ENCODE measurements at places on chromosomes 3 and 15. TPM values are rescaled to one million over a fixed set of nuclear protein-coding genes. Genes with fewer than 3 reads are reported as not detected.

- DNase-seq = no peak
These were observed 61.9 kb downstream of the ZNF609 start for GRCh38 chr15:64522226-64522823.

DNA sequence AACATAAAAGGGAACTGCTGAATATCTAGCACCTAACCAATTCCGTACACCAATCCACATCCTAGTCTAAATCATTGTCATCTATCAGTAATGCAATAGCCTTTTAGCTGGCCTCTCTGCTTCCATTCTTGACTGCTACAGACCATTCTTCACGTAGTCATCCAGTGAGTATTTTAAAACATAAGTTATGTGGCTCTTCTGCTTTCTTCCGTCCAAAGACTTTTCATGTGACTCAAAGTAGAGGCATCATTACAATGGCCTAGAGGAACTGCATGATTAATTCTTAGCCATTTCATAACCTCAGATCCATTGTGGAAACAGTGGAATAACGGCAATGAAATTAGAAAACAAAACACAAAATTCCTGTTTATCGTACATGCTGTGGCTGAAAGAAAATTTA is 88.9 kb upstream of the CBLB start:
- DNase-seq = peak; percentile 89

GRCh38 chr3:14719006-14719405 is 44.1 kb downstream of the C3orf20 start:
- no peak for DNase-seq

DNA sequence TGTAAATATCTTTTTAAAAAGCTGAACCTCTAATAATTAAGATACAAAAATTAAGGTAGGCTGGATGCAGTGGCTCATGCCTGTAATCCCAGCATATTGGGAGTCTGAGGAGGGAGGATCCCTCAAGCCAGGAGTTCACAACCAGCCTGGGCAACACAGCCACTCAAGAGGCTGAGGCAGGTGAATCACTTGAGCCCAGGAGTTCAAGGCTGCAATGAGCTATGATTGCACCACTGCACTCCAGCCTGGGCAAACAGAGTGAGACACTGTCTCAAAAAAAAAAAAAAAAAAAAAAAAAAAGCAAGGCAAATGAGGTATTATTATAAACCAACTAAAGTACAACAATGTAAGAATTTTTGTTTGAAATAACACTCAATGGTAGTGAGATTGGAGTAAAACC is 47.6 kb downstream of the EFHB start:
- DNase-seq = no peak

DNA sequence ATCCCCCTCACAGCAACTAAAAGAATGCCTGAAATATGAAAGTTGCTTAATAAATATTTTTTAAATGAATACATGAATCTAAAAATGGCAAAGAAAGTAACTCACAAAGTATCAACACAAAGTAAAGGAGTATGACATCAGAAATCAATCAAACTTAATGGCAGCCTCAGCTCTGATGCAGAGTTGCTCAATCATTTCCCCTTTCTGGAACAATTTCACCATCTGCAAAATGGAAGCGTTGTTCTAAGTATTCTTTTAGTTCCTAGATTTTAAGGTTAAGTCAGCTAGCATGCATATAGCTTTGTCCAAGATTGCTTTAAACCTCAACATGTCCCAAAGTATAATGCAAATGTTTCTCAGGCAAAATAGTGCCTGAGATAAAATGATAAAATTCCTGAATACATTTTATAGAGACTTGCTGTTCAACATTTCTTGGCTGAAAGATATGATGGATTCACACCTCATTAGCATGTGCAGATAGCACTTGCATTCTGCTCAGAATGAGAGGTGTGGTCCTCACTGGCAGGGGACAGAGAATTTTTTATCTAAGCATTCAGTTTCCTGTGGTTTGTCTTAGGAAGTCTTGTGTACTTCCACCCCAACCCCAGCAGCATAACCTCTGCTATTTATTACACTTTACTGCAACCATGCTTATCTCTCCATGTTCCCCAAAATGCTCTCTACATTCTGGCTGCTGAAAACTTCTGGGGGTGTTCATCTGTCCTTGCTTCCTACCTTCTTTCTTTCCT is 429.3 kb downstream of the GRM7 start:
- no peak for DNase-seq

GRCh38 chr3:172546628-172547214 is 23.5 kb upstream of the TNFSF10 start:
- peak; percentile 31 for DNase-seq

DNA sequence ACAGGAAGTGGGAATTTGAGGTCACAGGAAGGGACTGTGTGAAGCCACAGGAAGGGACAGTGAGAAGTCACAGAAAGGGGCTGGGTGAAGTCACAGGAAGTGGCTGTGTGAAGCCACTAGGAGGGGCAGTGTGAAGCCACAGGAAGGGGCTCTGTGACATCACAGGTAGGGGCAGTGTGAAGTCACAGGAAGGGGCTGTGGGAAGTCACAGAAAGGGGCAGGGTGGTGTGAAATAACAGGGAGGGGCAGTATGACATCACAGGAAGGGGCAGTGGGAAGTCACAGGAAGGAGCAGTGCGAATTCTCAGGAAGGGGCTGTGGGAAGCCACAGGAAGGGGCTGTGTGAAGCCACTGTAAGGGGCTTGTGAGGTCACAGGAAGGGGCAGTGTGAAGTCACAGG is 35.8 kb downstream of the GASK1A start:
- no peak for DNase-seq

- no peak for DNase-seq
These were observed 9.0 kb downstream of the RRP9 start for GRCh38 chr3:51932471-51933370.

- DNase-seq = peak; percentile 26
These were observed 269.5 kb downstream of the SUCLG2 start for GRCh38 chr3:67384760-67385397.

- DNase-seq = no peak
These were observed 83.3 kb downstream of the FILIP1L start for GRCh38 chr3:100030914-100031425.

GRCh38 chr3:160170409-160171370 is 54.5 kb upstream of the C3orf80 start:
- no peak for DNase-seq

- no peak for DNase-seq
These were observed 210.8 kb downstream of the STT3B start for GRCh38 chr3:31743331-31744089.

DNA sequence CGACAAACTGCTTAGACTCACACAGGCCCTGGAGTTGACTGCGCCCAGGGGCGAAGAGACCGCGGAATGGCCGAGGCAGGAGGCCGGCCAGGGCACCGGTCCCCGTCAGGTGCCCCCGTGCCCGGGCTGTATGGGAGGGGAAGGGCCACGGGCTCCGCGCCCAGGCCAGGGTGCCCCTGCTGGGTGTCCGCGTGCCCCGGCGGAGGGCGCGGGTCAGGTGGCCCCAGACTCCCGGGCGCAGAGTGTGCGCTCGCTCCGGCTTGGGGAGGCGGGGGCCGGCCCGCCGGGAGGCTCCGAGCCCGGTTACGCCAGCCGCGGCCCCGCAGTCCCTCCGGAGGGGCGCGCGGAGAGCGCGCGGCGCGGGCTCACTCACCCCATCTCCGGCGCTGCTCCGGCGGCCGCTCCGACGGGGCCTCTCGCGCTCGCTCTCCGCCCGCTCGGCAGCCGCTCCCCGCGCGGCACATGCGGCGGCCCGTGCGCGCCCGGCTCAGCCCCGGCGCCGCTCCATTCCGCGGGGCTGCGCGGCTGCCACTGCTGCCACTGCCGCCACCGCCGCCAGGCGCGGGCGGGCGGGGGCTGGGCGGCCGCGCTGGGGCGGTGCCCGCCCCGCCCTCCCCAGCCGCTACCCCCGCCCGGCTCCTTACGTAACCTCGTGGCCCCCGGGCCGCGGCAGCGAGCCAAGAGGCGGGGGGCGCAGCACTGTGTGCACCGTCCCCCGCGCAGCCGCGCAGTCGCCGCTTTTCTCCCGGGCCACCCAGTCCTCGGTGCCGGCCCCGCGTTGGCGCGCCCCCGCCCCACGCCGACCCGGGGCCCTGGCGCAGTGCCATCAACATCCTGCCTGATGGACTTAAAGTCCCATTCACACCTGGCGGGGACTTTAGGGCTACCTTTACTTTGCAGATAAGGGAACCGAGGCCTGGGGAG is at the start of gene HOMER2:
Gene HOMER2 (minus strand): TSS at position 563 of the 924 bp plus-strand sequence. CDS start 185 bp downstream, at position 378.
- DNase-seq = peak; percentile 11

Gene GABRG3
- not detected for total RNA-seq

Gene CCR3
- 0.20 TPM for total RNA-seq

Gene CELF6
- not detected for total RNA-seq

Gene CCDC54
- not detected for total RNA-seq

Gene UQCC5
- total RNA-seq = 0.62 TPM

Gene PPARG
- total RNA-seq = 1.6 TPM

Data from M059J (cell line).